ENCODE measurements at places on chromosomes 1 and 21. TPM values are rescaled to one million over a fixed set of nuclear protein-coding genes. Genes with fewer than 3 reads are reported as not detected.

GRCh38 chr1:11664336-11665065 lies 501 bp downstream of the FBXO6 start:
- H3K4me1 ChIP-seq: no peaks in the 10 kb centered on the region
- peak overlapping the region; percentile 58 for H3K27ac ChIP-seq
- peaks cover 19% of the 10 kb centered on the region for H3K36me3 ChIP-seq
- peak; percentile 61 for DNase-seq
- H3K4me3 ChIP-seq: peak overlapping the region; percentile 78

- DNase-seq: no peak
- H3K27ac ChIP-seq: no peak overlapping the region
- peaks cover 15% of the 10 kb centered on the region for H3K27me3 ChIP-seq
- no peak overlapping the region for H3K4me3 ChIP-seq
- H3K36me3 ChIP-seq: no peaks in the 10 kb centered on the region
Measured at GRCh38 chr1:29471487-29472313, 235.4 kb downstream of the PTPRU start.

DNA sequence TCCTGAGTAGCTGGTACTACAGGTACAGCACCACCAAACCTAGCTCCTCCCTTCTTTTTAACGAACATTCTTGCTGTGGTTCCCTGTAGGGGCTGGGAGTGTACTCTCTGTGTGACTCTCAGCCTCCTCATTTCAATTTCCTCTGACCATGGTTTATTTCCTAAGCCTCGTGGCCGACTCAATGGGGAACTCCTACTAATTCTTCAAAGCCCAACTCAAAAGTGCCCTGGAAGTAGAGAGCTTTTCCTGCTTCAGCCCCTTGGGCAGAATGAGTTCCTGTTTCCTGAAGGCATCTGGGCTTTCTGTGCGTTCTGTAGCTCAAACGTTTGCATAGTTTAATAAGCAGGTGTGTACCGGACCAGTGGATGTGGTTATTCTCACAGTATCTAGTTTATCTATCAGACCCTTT lies 70.9 kb upstream of the ACOT11 start:
- H3K27me3 ChIP-seq: peaks cover 29% of the 10 kb centered on the region
- no peak overlapping the region for H3K27ac ChIP-seq
- DNase-seq: no peak

DNA sequence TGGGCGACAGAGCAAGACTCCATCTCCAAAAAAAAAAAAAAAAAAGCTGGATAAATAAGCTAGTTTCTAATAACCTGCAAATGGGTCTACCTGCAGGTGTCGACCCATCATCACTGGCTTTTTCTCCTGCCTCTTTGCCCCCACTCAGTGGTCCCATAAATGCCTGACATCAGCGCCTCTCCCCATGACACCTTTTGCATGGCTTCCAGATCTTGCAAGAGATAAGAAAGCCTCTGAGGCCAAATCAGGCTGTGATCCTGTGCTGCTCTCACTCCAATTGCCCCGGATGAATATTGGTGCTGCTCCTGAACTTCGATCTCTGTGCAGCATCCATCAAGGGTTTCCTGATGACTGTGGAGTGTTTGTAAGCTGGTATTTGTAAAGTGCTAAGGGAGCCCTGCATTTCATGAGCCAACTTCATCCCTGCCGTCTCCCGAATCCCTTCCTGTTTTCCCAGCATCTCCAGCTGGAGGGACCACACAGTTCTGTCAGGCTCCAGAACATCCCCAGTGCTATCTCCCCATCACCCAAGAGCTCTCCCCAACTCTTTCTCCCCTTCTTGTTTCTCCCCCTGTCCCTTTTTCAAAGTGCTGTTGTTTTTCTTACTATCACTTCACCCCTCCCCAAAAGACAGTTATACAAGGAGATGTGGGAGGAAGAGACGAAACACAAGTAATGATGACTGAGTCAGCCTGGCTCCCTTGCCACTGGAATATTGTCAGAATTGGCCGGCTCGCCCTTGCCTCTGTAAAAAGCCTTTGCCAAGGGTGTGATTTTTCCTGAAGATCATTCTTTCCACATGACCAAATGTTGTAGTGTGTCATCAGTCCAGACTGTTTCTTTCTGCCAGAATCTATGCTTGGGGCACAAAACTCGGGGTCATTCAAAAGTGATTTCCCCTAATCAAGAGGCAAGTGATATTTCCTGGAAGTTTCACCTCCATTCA lies 2.8 kb upstream of the EFHD2 start:
- H3K27ac ChIP-seq: no peak overlapping the region
- peaks cover 13% of the 10 kb centered on the region for H3K4me1 ChIP-seq
- peaks cover 7% of the 10 kb centered on the region for H3K36me3 ChIP-seq
- no peak overlapping the region for H3K4me3 ChIP-seq

GRCh38 chr1:96515925-96516324 lies 205.7 kb upstream of the PTBP2 start:
- no peak for DNase-seq
- no peak overlapping the region for H3K4me3 ChIP-seq
- no peaks in the 10 kb centered on the region for H3K4me1 ChIP-seq
- no peaks in the 10 kb centered on the region for H3K36me3 ChIP-seq

The RNU1-2 gene
- 2,369 TPM for total RNA-seq

The SPRR2E gene
- total RNA-seq: not detected
